ENCODE measurements at places on chromosomes 3 and 15.

DNA sequence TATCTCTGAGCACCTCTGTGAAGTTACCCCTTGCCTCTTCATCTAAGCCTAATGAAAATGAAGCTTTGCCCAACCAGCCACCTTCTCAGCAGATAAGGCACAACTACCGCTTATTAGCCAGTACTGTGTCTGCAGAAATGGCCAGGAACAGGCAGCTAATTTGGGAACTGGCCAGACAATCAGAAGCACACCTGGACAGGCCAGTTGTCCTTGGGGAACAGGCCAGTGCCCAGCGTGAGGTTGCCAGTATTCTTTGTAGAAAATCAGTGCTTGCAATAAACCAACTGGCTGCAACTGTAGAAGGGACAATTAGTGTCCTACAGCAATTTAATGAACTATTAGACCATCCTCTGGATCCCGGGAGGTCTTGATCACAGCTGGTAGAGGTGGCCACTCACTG, 10.4 kb upstream of the TMEM87A start:
- DNase-seq: no peak

GRCh38 chr3:158085931-158086330, 20.3 kb downstream of the SHOX2 start:
- DNase-seq: no peak

- DNase-seq: peak; percentile 12
Observed at GRCh38 chr15:68114356-68114755, 60.2 kb downstream of the PIAS1 start.

DNA sequence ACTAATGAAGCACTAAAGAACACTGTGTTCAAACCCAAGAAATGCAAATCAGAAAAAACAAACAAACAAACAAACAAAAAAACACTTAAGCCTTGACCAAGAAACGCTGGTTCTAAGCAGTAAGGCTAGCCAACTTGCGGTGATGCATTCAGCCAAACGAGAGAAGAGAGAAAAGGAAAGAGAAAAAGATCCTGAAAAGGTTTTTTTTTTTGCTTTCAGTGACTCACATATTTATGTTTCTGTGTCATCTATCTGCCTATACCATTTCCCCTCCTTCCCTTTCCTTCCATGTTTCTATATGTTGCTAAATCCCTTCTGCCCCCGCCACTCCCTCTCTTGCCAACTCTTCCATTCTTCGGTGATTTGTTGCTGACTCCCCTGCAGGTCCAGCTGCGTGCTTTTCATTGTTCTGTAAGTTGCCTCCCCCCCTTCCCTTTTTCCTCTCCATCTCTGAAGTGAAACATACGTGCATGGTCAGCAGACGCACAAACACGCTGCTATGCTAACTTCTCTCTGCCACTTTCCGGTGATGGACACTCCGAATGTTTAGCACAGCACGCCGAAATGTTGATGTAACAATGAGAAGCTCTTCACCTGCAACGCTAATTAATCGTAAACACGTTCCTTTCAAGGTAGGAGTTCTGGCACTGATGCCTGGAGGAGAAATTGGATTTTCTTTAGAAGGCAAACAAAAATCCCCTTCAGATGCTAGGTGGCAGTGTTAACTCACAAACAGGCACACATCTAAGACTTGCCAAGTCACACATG, 154.4 kb downstream of the TUSC7 start:
- peak; percentile 4 for DNase-seq

- DNase-seq: no peak
Observed at GRCh38 chr3:150317469-150317868, 90.6 kb upstream of the TSC22D2 start.

- DNase-seq: no peak
Observed at GRCh38 chr3:11370966-11371365, 98.8 kb downstream of the ATG7 start.

- peak; percentile 17 for DNase-seq
Observed at GRCh38 chr3:43497905-43498365, 123.9 kb downstream of the ANO10 start.

GRCh38 chr3:45067486-45067885, 41.4 kb downstream of the CLEC3B start:
- no peak for DNase-seq

- DNase-seq: peak; percentile 53
Observed at GRCh38 chr15:35751413-35752133, 205.6 kb upstream of the DPH6 start.

All from RWPE1 (cell line).